ENCODE measurements at places on chromosomes 12 and 14. TPM values are rescaled to one million over a fixed set of nuclear protein-coding genes. Genes with fewer than 3 reads are reported as not detected.

TCL1B gene
- not detected for total RNA-seq

EXOC3L4 gene
- 6.3 TPM for total RNA-seq

EPYC gene
- total RNA-seq = not detected

LPCAT3 gene
- 13.1 TPM for total RNA-seq

ASB2 gene
- 69.5 TPM for total RNA-seq

GLIPR1L1 gene
- not detected for total RNA-seq

NT5DC3 gene
- total RNA-seq = 16.0 TPM

DNA sequence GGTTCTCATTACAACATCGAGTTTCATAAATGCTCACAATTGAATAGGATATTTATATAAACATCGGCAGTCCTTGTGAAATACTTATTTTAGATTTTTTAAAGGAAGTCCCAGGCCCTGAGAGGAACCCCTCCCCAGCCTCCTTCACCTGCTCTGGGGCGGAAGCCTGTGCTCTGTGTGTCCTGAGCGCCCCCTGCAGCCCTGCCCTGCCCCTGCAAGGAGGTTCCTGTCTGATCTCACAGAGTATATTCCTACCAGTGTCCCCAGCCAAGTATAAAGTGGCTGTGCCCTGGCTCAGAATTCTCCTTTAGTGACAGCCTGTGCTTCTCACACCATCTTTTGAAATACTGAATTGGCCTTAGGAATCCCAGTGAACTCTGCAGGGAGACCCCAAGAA lies 659.5 kb downstream of the TMEM121 start:
- no peak for DNase-seq

DNA sequence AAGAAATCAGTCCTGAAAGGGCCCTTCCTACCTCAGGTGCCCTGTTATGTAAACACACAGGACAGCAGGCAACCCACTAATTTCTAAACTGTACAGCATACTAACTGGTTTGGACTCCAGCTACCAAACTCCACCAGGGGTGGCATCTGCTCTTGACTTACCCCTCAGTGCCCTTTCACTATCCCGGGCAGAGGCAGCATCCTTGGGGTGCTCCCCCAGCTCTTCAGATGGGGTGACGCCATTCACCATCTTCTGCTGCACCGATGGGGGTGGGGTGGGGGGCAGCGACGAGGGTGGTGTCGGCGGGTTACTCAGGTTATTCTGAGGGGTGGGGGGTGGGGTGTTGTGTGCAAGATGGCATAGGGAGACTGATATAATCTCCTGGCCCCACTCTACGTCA lies 11.5 kb upstream of the PRKAG1 start:
- no peak for DNase-seq

DNA sequence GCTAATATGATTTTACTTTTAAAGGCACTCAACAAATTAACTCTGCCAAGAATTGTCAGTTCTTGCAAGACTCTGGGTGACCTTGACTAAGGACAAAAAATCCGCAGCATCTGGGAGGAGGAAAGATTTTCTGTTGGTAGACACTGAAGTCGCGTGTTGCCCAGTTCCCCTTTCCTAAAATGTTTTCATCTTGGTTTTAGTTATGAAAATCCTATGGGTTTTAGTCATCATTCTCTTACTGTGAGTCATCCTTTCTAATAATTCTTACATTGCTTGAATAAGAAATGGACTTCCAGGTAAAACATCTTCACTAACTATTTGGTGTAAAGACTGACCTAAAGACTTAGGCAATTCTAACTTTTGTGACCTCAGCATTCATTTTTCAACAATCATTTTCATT lies 9.1 kb downstream of the GSG1 start:
- no peak for DNase-seq

GRCh38 chr12:90910958-90911357 lies 44.0 kb downstream of the CCER1 start:
- no peak for DNase-seq

DNA sequence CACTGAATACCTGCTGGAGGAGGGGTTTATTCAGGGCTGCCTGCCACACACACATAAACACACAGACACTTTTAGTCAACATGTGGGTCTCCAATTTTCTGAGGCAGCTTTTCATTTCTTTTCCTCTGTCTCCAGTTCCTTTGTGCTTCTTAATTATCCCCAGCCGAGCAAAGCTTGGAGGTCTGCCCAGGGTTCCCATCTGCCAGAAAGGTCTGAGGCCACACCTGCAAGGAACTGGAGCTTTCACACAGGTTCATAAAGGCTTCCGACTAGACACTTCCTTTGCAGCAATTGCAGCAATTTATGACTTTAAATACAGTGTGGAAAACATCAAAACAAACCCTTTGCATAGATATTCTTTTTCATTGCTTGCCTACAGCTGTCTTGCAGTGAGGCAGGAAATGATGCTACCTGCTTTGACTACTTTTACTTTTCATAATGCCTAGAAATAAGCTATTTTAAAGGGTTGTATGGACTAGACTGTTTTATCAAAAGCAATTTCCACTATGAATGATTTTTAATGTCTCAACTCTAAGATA lies 1318.9 kb downstream of the AACS start:
- DNase-seq = peak; percentile 88

DNA sequence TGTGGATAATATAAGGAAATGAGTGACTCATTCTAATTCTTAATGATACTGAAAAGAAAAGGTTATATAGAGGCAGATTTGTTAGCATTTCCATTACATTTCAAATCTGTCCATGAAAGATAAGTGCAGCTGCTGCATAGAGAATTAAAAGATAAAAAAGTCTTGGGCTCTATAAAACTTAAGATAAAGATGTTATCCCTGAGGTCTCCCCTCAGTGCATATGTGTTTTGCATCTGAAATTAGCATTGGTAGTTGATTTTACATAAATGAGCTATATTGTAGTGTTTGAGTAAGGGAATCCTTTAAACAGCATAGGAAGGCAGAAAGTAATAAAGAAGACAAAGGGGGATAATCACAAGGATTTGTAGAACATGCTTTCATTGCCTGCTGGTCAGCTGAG lies 206.2 kb downstream of the FSCB start:
- no peak for DNase-seq

DNA sequence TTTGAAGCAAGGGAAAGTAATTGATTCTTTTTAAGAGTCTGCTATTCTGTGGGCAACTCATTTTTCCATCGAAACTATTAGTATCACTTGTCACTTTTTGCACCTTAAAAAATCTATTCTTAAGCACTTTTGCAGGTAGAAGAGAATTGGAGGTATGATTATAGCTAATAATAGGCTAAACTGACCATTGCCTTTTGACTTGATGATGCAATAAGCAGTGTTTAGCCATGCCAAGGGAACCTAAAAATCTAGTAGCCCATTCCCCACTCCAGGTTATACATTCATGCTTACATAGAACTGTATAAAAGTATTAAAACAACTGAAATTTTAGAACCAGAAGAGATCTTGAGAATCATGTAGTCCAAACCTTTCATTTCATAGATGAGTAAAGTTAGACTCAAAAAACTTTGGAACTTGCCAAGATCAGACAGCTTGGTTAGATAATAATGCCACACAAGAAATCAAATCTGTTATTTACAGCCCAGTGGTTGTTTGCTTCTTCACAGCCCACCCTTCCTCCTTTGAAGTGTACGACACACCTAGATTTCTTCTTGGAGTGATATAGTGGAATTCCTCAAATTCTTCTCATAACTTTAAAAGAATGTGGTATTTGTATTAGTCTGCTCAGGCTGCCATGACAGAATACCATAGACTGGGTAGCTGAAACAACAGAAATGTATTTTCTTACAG lies 21.7 kb upstream of the GARIN2 start:
- no peak for DNase-seq

DNA sequence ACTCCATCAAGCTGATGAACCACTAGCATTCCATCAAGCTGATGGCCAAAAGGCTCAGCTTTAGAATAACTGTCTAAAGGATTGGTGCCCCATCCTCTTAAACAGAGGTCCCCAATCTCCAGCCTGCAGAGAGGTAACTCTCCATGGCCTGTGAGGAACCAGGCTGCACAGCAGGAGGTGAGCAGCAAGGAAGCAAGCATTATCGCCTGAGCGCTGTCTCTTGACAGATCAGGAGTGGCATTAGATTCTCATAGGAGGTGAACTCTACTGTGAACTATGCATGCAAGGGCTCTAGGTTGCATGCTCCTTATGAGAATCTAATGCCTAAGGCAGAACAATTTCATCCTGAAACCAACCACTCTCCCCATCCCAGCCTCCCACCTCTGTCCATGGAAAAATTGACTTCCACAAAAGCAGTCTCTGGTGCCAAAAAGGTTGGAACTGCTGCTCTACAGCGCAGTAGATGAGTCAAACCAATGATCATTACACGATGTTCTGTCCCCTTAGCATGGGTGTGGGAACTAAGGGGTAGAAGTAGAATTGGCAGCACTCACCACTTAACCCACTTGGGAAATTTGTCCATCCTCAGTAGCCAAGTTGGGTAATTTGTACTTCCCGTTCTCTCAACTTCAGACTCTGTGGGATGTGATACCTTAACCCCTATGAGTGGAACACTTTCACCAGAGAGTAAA lies 66.9 kb downstream of the ANKS1B start:
- DNase-seq = no peak

- no peak for DNase-seq
These were observed 21.5 kb upstream of the TC2N start for GRCh38 chr14:91888641-91889476.

DNA sequence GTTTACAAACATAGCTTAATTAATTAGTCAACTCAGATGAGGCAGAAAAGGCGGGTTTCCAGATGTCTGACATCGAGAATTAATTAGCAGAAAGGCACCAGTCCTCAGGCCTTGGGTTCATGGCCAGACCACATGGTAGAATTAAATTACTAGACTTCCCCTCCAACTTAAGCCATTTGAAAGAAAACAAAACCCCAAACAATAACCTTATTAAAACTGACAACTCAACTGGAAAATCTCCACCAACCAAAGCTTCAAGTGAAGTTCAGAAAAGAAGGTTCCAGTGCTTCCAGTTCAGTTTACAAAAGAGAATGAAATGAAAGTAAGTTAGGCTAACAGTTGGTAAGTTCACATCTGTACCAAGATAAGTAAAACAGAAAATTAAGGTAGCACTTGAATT lies 349.5 kb downstream of the GRIN2B start:
- DNase-seq = peak; percentile 2

DNA sequence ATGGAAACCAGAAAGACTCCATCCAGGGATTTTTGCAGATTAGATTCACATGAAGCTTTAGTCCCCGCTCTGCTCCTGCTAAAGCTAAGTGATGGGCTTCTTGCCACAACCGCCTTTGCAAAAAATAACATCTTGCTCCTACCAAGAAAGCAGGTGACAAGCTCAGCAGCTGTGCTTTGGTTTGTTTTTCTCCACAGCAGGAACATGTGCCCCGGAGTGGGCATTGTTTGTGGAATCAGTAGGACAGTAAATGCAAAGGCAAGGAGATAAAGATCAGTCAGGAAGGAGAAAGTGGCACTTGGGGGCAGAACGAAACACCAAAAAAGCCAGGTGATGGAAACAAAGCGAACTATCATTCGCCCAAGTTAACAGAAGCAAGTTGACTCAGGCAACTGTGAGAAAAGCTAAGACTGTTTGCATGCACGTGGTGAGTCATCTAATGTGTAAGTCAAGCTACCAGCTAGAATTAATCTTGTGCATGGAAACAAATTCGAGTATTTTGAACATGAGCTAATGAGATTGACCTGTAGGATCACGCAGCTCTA lies 165.5 kb upstream of the PLXNC1 start:
- peak; percentile 72 for DNase-seq

GRCh38 chr14:37436519-37436918 lies 158.5 kb downstream of the FOXA1 start:
- DNase-seq = peak; percentile 19

- no peak for DNase-seq
These were observed 37.3 kb downstream of the RFLNA start for GRCh38 chr12:124332058-124332672.

GRCh38 chr12:131641315-131641714 lies 69.6 kb upstream of the SFSWAP start:
- no peak for DNase-seq

DNA sequence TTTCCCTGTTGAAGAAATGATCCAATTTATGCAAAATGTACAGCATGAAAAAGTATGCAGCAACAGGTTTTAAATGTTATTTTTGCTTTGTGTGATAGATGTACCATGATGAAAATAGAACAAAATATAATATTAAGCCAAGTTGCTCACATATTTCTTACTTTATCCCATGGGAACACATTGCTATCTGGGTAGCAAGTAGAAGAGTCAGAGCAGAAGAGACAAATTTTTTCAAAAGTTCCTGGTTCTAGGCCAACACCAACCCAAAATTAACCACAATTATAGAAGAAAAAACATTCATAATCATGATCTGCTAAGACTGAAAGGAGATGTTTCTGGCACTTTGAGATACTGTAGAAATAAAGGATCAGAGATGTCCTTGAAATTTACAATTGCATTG lies 79.9 kb upstream of the SYT10 start:
- DNase-seq = no peak

GRCh38 chr12:60349232-60349978 lies 753.6 kb downstream of the SLC16A7 start:
- no peak for DNase-seq

DNA sequence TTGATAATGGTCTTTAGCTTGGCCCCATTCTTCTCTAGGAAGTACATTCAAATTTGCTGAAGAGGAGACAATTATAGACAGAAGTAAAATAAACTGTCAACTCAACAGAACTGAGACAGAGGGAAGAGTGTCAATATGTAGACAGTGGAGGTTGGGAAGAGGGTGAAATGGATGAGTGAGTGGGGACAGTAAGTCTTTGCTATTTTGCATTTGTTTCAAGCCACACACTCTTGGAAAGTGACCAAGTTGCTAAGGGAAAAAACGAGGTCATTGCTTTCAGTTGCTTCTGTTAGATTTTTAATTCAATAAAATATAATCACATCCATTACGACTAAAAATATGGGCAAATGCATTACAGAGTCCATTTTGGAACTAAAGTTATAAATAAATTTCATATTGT lies 47.8 kb downstream of the BTBD7 start:
- no peak for DNase-seq

- DNase-seq = no peak
These were observed 34.3 kb downstream of the KLHDC1 start for GRCh38 chr14:49727171-49727570.

GRCh38 chr12:53770281-53770680 lies 18.5 kb upstream of the CISTR start:
- DNase-seq = no peak

DNA sequence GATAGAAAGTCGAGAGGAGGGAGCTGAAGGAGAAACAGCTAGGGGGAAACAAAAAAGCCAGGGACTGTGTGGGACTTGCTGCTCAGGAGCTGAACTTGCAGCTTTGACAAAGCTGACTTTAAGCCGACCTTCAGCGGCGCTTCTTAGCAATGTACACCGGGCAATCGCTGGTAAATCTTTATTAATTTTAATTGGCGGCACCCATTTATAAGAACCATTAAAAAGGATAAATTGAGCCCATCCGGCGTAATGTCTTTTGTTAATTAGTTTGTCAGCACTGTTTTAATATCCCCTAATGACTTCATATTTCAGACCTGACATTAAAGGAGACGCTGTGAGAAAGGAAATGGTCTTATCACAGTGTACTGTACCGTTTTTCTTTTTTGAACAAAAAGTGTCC lies 86.2 kb upstream of the VASH1 start:
- no peak for DNase-seq

DNA sequence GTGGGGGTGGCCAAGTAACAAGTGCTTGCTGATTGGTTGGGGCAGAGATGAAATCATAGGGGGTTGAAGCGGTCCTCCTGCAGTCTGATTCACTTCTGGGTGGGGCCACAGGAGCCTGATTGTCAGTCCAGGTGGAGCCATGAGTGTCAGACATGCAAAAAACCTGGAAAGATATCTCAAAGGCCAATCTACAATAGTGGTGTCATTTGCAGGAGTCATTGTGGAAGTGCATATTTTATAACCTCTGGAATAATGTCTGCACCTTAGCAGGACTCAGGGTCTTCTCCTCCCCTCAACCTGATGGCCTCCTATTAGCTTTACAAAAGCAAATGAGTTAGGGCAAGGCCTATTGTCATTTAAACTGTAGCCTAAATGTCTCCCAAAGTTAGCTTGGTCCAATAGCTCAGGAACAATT lies 241.4 kb downstream of the NUAK1 start:
- no peak for DNase-seq

Measured in tongue (tissue), 3 donors.